ENCODE measurements at places on chromosomes 5 and 9.

- no peak for DNase-seq
Observed at GRCh38 chr5:157546456-157547100, 29.0 kb downstream of the ADAM19 start.

- no peak for DNase-seq
Observed at GRCh38 chr9:71758277-71758676, 10.0 kb downstream of the CEMIP2 start.

DNA sequence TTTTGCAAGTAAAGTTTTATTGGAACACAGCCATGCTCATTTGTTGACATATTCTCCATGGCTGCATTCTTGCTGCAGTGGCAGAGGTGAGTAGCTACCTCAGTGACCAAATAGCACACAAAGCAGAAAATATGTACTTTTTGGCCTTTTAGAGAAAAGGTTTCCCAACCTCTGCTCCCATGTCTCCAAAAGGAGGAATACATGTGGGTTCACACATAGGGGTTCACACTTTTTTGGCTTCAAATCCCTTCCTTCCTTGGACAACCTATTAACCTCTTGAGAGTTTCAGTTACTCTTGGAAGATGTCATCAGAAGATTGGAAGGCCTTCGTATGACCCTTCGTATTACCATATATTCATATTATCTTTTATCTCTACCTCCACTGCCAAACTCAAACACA lies 285.1 kb upstream of the TUT7 start:
- DNase-seq: no peak

GRCh38 chr9:72581694-72582093 lies 60.3 kb downstream of the TMC1 start:
- no peak for DNase-seq

DNA sequence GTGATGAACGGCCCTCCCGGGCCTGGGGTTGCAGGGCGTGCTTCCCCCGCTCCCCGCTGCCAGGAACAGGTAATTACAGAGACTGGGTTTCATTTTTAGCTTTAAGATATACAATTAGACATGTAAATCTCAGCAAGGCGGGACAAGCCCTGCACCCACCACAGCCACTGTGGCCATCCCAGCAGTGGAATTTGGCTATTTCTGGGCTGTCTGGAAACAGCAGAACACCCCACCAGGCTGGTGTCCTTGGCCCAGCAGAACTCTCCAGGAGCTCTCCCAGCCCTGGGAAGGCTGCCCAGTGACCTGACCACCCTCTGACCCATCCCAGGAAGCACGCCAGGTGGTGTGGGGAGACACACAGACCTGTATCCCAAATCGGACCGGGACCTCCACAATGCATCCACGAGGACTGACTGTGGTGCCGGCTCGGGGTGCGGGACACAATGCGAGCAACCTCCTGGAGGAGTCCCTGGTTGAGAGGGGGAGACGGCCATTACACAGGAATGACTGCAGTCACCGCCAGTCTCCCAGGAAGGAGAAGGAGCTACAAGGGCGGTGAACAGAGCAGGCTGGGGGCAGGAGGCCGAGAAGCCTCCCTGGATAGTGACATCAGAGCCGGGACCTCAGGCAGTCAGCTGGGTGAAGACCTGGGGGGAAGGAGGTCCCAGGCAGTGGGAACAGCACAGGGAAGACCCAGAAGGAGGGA lies 17.3 kb downstream of the EEIG1 start:
- no peak for DNase-seq

DNA sequence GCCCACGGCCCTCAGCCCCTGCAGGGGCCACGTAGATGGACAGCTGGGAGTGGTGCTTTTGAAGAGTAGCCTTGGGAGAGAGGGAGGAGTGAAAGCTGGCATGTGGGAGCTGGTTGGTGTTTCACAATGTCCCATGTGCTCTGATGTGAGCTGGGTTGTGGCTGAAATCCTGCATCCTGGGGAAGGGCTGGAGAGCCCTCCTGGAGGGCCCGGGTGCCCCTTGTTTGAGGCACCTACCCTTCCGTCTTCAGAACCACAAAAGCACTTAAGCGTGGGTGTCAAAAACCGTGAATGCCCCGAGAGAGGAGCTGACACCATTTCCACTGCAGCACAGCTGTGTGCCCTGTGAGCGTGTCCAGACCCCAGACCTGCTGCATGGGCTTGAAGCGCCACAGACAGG lies 199.1 kb upstream of the ZNF618 start:
- no peak for DNase-seq

GRCh38 chr9:91395106-91395552 lies 28.5 kb downstream of the NFIL3 start:
- DNase-seq: no peak

DNA sequence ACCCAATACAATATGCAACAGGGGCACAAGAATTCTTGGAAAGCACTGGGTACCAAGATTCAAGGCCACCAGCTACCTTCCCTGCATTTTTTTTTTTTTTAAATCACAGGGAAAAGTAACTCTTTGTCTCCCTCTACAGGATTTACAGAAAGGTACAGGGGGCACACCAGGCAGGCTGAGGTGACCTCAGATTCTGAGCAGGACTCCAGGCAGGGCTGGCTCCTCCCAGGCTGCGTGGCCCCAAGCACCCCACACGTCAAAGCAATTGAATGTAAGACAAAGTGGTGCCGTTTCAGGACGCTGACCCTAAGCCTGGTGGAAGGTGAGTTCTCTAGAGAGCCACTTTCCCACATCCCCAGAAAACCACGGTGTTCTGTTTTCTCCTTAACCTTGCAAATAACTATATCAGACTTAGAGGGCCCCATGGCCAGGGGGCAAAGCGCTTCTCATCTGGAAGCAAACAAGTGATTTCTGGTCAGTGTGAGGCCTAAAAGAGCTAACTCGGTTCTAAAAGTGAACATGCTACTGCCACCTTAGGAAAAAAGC lies 222.6 kb downstream of the ROR2 start:
- DNase-seq: peak; percentile 18

DNA sequence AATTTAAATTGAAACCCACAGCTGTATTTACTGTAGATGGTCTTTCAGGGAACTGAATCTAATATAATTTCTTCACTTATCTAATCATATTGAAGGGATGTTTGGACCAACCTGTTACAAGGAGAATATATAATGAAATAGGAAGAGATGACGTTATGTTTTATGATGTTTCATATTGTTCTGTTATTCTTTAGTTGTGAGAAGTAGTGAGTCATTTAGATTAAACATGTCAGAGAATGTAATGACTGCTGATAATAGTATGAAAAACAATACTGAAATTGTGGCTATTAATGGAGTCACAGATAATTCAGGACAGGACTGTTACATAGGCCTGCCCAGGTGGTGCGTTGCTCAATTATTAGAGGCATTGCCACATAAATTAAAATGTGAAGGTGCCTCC lies 1993.4 kb downstream of the EFNA5 start:
- no peak for DNase-seq

- no peak for DNase-seq
Observed at GRCh38 chr5:10675177-10675700, 85.8 kb downstream of the DAP start.

DNA sequence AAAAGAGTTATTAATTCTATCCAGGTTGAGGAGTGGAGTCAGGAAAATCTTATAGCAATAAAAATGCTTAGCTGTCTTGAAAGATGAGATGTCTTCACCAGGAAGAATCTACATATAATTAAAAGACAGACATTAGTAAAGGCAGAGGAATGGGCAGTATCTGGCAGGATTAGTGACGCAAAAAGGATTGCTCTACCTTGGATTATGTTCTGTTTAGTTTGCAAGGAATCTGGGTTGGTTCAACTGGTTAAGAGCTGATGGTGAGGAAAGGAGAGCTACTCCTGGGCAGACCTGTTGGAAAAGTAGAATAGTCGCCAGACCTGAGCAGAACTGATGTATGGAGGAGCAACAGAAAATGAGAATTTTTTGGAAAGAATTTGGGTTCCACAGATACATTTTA lies 318.5 kb downstream of the ADGRV1 start:
- no peak for DNase-seq

DNA sequence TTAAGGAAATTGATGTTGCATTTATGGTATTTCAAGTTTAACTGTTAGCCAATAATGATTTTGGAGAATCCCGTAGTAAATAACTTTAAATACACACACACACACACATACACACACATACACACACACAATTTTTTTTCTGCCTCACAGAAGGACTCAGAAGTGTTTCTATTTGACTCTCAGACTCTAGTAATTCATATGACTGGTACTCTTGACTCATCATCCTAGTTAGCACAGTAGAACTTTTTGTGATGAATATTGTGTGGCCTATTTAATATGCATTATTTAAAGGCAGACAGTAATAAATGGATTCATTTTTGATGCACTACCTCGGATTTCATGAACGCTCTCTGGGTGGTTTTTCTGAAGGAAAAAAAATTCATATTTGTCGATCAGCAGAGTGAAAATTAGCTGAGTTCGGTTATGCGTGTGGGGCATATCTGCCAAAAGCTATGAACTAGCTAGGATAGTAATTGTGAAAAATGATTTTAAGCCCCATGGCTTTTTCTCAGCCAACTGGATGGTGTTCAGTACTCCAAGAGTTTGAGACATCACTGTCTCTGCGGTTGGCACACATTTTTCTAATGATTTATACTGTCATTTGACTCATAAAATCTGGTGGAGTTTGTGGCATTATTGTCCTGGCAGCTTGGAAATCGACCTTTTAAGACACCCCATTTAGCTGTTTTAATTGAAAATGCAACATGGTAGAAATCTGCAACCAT lies 102.2 kb downstream of the PCSK5 start:
- DNase-seq: peak; percentile 16

DNA sequence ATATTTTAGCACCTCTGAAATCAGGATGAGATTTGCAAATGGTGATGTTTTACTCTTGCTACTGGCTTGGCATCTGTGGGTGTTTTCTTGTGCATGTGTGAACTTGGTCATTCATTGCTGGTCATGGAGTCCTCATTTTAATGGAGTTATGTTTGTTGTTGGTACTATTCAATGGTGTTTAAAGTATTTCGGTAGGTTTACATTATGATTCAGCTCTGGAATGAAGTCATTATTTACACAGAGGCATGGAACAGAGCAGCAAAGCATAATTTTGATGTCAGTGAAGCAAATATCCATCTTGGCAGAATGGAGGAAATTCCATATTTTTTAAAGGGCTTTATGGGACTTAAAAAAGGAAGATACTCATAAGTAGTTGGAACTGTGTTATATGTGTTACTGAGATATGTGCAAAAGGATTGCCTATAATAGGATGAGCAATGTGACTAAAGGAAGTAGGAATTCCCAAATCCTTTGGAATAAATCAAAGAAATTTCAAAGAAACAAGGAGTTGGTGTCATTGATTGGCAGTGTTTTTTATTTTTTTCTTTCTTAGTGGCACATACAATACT lies 147.4 kb downstream of the ACTBL2 start:
- no peak for DNase-seq

DNA sequence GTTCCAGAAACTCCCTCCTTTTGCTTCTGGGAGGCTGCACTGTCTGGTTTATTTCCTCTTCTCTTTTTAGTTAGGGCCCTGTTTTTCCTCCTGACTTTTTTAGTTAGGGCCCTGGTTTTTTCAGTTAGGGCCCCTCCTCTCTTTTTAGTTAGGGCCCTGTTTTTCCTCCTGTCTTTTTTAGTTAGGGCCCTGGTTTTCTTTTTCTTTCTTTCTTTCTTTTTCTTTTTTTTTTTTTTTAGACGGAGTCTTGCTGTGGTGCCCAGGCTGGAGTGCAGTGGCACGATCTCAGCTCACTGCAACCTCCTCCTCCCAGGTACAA lies 15.1 kb downstream of the GSN start:
- DNase-seq: no peak

DNA sequence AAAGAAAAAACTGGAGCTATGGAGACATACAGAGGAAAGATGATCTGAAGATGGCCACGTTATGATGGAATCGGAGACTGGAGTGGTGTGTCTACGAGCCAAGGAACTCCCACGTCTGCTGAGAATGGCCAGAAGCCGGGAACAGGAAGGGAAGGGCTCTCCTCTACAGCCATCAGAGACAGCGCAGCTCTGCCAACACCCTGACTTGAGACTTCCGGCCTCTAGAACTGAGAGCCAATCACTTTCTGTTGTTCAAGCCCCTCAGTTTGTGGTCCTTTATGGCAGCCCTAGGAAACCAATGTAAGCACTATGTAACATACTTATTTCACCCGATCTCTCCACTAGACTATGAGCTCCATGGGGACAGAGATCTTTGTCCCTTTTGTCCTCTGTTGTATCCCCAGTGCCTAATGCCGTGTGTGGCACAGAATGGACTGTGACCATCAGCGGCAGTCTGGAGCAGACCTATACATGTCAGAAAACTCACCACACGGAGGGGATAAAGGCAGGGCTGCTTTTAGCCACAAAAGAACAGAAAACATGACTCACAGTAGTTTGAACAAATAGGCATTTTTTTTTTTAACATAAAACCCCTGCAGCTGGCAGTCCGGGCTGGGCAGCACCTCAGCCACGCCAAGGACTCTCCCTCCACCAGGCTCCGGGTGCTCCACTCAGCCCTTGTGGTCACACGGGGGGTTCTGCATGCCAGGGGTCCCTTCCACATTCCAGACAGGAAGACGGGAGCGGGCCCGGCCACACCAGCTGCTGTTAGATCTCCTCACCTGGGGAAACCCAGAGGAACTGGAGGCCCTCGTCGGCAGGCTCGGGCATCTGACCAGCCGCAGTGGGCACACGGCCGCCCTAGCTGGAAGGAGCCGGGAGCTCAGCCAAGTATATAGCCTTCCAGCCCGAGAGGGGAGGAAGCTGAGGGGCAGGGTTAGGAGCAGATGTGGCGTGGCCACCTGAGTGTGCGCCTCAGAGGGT lies 16.1 kb upstream of the MXD3 start:
- DNase-seq: no peak

- no peak for DNase-seq
Observed at GRCh38 chr5:18523380-18523779, 889.1 kb downstream of the TAF11L14 start.

DNA sequence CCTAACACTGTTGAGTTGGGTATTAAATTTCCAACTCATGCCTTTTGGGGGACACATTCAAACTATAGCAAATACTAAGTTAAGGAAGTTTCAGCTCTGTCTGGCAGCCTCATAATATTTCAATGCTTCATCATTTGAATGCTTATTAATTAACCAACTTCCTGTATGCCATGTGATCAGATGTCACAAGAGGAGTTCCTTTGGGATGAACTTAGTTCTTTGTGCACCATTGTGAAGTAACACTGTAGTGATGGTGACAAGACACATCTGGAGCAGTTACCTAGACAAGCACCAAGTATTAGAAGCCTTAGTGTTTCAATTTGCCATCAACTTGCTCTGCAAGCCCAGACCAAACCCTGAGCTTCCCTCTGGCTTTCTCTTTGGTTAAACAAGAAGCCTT lies 90.7 kb upstream of the IL12B start:
- DNase-seq: no peak

DNA sequence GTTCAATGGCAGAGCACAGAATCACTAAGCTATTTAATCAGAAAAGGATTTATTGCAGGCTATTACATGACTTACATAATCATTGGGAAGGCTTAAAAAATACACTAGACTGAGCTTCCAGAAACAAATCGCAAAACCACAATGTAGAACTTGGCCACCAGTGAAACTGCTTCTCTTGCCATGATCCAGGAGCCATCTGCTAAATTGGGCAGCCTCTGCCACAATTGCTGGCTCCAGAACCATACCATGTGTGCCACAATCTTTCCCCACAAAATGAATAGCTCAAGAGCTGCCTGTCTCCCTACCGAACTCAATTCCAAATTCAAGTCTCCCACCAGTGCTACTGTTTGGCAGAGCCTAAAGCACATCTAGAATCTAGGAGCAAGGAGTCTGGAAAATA lies 9.8 kb upstream of the ERAP1 start:
- peak; percentile 70 for DNase-seq

GRCh38 chr9:27506981-27507380 lies 17.1 kb upstream of the IFNK start:
- no peak for DNase-seq

All from Ammon's horn (tissue), 1 donor.